Heart right ventricle (tissue), 16 donors: ENCODE measurements at places on chromosomes 2 and 18. TPM values are rescaled to one million over a fixed set of nuclear protein-coding genes. Genes with fewer than 3 reads are reported as not detected.

The COLEC12 gene
- 12.0 TPM for total RNA-seq

The ALPP gene
- not detected for total RNA-seq

The CCDC121 gene
- 5.6 TPM for total RNA-seq

The RAB6C gene
- 0.22 TPM for total RNA-seq

The GREB1L gene
- 10.7 TPM for total RNA-seq

The NYAP2 gene
- not detected for total RNA-seq

The SOX11 gene
- 1.4 TPM for total RNA-seq

The PLCL1 gene
- total RNA-seq = 114 TPM

The CAPG gene
- total RNA-seq = 0.83 TPM

The TUBA3E gene
- 67.0 TPM for total RNA-seq

The LONRF2 gene
- 25.2 TPM for total RNA-seq

- no peak for DNase-seq
Observed at GRCh38 chr2:171965238-171965637, 34.5 kb upstream of the METAP1D start.

- no peak for DNase-seq
Observed at GRCh38 chr2:15965564-15966019, 25.2 kb downstream of the MYCN start.

DNA sequence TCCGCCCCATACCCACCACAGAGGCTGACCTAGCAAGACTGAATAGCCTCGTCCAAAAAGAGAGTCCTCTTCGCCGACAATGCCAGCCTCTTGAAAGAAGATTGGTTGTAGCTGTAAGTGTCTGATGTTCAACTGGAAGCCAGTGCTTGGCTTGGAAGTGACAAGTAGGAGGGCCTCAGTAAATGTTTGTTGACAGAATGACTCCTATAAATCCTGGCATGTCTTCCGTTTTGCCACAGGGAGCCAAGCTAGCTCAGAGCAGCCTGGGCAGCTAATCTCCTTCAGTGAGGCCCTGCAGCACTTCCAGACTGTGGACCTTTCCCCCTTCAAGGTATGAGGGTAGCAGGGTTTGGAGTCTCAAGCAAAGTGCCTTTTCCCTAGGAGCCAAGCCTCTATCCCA is 14.9 kb downstream of the ELMOD3 start:
- DNase-seq = no peak

GRCh38 chr2:205612636-205613035 is 69.7 kb upstream of the NRP2 start:
- DNase-seq = no peak

DNA sequence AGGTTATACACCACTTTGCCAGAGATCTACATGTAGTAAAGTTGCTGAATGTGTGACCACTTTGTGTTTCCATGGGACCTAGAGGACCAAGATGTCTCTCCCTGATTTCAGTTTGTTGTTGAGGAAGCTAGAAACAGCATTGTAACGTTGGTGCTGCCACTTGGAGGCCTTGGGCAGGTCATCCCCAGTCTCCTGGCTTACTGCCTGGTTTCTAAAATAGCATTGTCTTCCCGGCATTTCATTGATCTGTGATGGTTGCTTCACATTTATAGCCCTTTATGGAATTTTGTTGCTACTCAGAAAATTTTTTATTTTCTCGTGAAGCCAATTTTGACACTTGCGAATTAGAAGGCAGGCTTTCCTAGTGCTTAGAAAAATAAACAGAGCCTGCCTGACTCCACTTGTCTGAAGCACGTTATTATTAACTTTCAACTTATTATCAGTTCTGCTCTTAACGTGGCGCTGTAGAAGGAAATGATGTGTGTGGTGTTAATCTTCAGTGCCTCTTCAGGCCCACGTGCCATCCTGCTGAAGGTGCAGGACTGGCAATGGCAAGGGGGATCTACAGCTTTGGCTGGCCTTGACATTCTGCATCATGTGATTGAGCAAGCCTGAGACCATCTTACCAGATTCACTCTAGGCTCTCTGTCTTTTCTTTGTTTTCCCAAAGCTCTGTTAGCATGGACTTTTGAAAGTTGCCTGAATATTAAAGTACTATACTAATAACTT is 59.9 kb downstream of the INPP4A start:
- DNase-seq = no peak

DNA sequence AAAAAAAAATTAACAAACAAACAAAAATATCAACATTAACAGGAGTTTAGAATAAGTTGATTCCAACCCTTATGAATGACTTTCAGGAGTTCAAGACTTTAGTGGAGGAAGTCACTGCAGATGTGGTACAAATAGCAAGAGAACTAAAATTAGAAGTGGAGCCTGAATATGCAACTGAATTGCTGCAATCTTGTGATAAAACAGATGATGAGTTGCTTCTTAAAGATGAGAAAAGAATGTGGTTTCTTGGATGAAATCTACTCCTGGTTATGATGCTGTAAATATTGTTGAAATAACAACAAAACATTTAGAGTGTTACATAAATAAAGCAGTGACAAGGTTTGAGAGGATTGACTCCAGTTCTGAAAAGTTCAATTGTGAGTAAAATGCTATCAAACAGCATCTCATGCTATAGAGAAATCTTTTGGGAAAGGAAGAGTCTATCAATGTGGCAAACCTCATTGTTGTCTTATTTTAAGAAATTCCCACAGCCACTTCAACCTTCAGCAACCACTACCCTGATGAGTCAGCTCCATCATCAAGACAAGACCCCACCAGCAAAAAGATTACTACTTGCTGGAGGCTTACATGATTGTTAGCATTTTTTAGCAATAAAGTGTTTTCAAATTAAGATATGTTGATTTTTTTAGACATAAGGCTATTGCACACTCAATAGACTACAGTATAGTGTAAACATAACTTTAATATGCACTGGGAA is 42.7 kb upstream of the TAF4B start:
- no peak for DNase-seq

- DNase-seq = no peak
Observed at GRCh38 chr2:63064661-63065060, 14.0 kb downstream of the OTX1 start.

DNA sequence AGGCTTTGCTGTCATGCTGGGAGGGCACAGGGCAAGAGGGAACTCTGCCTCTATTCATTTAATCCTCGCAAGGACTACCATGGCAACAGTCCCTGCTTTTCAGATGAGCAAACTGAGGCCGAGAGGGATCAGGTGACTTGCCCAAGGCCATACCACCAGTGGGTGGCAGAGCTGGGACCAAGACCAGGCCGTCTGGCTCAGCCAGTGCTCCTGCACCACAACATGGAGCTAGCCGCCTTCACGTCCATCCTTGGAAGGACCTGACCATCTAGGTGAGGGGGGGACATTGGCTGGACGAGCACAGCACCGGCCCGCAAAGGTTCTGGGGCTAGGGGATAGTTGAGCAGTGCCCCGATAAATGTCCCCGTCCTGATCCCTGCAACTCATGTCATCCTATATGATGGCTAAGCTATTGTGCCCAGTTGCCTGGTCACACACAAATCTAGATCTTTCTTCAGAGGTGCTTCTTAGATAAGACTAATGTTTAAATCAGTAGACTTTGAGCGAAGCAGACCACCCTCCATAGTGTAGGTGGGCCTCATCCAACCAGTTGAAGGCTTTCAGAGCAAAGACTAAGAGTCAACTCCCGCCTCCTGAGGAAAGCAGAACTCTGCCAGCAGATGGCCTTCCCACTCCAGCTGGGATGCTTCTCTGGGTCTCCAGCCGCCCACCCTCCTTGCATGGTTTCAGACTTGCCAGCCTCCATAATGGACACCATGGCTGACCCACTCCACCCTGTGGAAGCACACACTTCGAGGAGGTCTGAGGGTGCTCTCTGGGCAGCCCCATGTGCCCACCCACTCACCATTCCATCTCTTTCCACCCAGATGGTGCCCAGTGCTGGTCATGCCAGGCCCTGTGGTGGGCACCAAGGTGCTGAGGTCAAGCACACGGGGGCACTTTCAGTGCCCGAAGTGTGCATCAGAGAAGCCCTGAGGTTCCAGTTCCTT is 214.8 kb upstream of the RAB6C start:
- DNase-seq = no peak

DNA sequence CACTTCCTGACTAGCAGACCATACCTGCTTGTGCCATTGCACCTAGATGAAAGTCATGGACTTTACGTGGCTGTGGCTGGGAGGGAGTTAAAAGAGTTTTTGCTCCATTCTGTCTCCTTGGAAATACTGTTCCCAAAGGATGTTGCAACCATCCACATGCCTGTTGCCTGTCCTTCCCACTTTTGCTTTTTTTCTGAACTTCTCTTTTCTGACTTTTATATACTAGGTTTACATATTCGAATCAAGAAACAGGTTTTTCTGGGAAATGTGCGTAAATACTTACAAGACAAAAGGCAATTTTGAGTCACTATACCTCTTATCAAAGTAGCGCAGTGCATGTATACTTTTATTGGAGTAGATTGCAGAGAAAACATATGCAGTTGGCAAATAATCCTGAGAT is 244.8 kb downstream of the PRKCE start:
- DNase-seq = no peak

GRCh38 chr2:178271629-178272333 is 77.5 kb downstream of the OSBPL6 start:
- peak; percentile 83 for DNase-seq

- DNase-seq = no peak
Observed at GRCh38 chr18:1392046-1392445, 487.4 kb downstream of the ADCYAP1 start.

DNA sequence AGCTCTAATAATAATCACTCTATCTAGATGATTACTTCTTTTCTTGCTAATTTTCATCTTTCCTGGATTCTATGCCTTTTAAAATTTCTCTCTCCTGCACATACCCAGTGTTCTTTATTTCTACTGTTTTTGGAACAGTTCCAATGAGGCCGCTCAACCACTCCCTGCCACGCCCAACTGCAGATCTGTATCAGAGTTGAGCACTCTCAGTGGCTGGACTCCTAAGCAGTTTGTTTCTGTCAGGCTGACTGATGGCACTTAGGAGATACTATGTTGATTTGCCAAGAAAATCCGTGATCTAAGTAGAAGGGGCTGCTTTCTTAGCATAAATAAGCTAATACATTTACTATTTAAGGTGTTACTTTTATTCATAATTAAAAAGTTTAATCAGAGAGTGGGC is 192.8 kb downstream of the ARHGAP15 start:
- DNase-seq = no peak

DNA sequence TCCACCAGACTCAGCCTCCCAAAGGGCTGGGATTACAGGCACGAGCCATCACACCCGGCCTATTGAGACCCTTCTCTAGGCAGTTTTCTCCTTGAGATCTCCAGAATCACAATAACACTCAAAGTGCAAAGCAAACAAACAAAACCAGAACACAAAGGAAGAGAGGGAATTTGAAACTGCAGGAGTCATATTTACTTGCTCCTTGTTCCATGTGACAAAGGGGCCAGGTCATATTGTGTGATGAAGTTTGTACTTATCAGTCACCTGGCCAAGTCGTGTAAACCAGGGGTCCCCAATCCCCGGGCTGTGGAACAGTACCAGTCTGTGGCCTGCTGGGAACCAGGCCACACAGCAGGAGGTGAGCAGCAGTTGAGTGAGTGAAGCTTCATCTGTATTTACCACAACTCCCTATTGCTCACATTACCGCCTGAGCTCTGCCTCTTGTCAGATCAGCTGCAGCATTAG is 26.5 kb downstream of the SCYGR8 start:
- DNase-seq = no peak

GRCh38 chr2:225340923-225341322 is 58.6 kb upstream of the NYAP2 start:
- no peak for DNase-seq

GRCh38 chr2:206452242-206452641 is 8.9 kb downstream of the ADAM23 start:
- DNase-seq = no peak

- no peak for DNase-seq
Observed at GRCh38 chr18:11500153-11501122, 109.0 kb upstream of the SLC35G4 start.

GRCh38 chr2:143608758-143609157 is 479.5 kb downstream of the ARHGAP15 start:
- no peak for DNase-seq

GRCh38 chr2:39607538-39608262 is 58.0 kb upstream of the TMEM178A start:
- no peak for DNase-seq

GRCh38 chr2:219448776-219449341 is 14.2 kb downstream of the SPEG start:
- DNase-seq = no peak

- DNase-seq = no peak
Observed at GRCh38 chr2:31192396-31192795, 24.9 kb downstream of the CAPN14 start.
